ENCODE measurements at places on chromosomes 3 and 15.

DNA sequence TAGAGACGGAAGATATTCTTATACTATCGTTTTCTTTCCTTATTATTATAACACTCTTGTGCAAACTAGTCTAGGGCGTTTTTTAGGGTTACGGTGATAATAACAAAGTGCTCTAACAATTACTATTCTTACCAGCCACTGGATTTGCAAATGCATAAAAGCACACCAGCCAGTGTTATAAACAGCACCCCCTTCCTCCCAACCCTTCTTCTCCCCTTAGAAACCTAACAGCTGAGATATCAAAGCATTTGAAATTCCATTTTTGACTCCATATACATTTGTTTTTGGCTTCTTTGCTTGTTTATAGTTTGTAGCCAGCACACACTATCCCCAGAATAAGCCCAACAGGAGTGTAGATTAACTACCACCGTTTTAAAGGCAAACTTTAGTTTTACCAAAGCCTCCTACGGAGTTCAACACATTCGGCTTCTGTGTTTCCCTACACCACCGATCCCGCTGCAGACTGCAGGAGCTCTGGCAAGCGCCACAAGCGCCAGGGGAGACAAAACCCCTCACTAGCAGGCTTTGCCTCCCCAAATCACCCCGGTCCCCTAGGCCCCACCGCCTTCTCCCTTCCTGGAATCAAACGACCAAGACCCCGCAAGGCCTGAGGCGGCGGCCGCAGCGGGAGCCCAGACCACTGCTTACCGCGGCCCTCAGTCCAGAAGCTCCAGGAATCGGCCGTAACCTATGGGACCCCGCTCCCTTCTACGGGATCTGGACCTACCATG, 461 bp downstream of the COPB2 start:
- DNase-seq: peak; percentile 5

DNA sequence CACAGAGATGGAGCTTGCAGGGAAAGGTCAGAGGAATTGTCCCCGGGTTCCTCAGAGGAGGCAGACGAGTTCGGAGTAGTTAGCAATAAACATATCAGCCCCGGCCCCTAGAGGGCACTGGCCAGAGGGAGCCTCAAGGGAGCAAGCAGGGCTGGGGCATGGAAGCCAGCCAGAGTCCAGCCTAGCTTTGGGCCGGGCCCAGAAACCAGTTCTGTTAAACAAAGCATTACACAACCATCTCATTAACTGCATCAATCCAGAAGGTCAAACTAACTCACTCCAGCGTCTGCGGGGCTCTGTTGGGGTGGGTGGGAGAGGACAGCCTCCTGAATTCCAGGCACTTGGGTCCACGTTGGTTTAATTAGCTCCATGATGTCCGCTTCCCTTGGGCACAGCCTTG, 41.0 kb upstream of the IREB2 start:
- no peak for DNase-seq

DNA sequence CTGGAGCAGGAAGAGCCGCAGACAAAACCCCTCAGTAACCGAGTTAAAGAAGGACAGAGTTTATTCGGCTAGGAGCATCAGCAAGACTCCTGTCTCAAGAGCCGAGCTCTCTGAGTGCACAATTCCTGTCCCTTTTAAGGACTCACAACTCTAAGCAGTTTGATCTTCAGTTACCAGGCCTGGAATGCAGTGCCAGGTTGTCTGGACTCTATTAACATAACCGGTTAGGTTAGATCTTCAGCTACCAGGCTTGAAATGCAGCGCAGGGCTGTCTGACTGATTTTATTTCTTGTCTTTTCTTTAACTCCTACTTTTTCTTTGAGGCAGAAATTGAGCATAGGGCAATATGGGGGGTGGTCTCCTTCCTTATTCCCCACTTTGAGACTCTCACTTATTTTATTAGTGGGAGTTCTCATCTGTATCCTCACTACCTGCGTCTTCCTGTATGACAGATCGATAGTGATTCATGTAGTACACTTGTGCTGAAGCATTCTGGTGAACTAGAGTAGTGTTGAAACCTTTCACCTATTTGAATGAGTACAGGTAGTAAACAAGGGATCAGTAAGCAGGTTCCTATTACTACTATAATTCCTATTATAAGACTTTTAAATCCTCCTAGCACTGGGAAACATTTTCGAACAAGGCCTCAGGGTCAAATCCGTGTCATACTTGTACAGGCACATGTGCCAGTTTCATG, 325.0 kb downstream of the CGGBP1 start:
- DNase-seq: no peak

DNA sequence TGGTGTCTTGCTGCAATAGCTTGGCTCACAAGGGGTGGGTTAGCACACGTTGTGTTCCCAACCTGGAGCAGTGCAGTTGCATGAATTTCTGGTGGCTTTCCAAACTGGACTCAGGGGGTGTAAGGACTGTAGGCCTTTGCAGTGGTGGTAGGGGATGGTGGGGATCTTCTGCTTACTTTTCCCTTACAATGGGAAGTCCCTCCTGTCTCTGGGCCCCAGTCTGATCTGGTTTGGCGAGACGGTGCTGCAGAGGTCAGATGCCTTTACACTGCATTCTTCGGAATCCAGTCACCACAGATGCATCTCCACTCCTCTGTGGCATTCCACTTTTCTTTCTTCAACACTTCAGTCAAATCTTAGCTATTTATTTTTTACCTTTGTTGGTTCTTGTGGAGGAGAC, 132.1 kb downstream of the DOCK3 start:
- no peak for DNase-seq

DNA sequence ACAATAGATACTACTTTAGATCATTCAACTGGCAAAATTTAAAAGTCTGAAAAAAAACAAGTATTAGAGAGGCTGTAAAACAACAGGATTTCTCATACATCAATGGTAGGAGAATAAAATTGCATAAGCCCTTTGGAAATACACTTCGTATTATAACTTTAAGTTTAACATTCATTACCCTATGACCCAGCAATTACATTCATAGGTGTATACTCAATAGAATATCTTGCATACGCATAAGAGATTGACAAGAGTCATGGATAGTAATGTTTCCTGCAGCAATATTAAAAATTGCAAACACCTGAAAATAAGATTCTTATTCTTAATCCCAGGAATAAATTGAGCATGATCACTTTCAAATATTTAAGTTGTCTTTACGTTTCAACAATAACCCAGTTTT, 63.6 kb downstream of the PEAK1 start:
- no peak for DNase-seq

DNA sequence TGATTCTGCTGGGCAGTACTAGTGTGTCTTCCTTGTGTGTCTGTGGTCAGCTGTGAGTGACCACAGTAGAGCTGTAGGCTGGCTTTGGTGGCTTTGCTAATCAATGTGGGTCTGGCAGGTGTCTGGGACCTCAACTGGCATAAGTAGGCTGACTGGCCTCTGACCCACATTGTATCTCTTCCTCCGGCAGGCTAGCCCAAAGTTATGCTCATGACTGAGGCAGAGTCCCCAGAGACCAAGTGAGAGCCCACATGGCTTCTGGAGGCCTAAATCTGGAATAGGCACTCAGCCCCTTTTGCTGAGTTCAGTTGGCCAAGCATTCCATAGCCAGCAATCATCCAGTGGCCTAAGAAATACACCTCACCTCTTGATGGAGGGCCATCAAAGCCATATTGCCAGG, 289.1 kb upstream of the SUCLG2 start:
- no peak for DNase-seq

- DNase-seq: no peak
These were observed 377.5 kb downstream of the LRTM1 start for GRCh38 chr3:54550221-54550977.

DNA sequence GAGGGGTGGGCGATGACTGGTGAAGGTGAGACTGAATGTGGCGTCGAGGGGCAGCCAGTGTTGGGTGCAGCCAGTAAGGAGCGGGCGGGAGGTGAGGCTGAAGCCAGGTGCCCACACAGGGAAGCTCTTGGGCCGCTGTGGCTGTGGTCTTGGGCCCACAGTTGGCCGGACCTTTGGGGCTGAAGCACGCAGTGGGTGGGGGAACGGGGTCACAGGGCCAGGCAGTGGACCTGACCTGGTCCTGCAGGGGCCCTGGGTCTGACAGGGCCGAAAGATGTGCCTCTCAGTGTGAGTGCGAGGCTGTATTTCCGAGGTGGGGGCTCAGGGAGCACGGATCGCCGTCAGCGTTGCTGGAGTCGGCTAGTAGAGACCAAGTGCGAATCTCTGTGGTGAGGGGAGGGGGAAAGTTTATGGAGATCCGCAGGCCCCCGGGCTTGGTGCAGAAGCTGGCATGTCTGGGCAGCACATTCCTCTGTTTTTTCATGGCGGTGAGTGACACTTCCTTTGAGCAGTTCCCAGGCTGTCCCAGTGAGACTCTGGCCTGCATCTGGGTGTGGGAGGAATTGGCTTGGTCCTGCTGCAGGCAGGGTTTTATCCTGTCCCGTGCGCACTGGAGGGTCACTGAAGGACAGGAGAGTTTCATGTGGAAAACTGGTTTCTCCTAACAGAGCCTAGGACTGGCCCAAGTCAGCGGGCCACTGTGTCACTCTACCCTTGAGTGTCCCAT, 100.8 kb downstream of the TMEM266 start:
- DNase-seq: no peak

DNA sequence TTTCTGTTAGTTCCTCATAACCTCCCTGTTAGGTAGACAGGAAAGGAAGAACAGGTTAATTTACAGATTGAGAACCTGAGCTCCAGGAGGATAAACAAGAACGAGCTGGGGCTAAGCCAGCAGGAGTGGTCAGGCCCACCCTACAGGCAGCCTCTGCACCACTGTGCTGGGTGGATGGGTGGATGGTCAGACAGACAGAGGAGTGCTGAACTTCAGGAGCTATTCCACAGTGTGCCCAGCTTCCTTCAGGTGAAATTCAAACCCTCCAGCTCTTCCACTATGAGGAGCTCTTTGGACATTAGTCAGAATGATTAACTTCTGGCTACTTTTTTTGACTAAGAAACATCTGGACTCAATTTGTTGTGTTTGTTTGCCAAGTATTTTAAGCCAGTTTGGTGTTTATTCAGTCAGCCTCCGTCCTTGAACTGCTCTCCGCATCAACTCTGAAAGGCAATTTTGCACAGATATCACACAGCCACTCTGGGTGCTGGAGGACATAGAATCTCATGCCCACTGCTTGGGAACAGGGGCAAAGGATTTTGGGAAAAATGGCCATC, 361.9 kb downstream of the CLSTN2 start:
- DNase-seq: peak; percentile 29

GRCh38 chr3:46848271-46849044, 14.8 kb downstream of the MYL3 start:
- DNase-seq: no peak

GRCh38 chr15:100928632-100929280, 9.6 kb downstream of the LRRK1 start:
- DNase-seq: no peak

DNA sequence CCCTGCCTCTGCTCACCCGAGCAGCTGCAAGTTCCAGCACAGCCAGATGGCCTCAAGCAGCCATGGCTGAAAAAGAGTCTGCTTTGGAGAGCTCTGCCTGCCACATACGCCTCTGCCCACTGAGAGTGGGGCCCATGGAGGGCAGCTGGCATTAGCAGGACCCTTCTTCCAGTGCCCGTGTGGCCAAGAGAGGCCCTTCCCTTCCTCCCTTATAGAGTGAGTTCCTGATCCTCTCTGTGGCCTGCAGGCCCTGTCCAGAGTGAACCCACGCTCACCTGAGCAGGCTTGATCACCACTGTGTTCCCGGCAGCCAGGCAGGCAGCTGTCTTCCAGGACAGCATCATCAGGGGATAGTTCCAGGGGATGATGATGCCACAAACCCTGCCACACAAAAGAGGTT, 41.4 kb upstream of the SLC41A3 start:
- no peak for DNase-seq

GRCh38 chr3:175728566-175728965, 869.4 kb downstream of the NAALADL2 start:
- no peak for DNase-seq

- no peak for DNase-seq
These were observed 128.6 kb upstream of the ADPGK start for GRCh38 chr15:72912121-72912520.

DNA sequence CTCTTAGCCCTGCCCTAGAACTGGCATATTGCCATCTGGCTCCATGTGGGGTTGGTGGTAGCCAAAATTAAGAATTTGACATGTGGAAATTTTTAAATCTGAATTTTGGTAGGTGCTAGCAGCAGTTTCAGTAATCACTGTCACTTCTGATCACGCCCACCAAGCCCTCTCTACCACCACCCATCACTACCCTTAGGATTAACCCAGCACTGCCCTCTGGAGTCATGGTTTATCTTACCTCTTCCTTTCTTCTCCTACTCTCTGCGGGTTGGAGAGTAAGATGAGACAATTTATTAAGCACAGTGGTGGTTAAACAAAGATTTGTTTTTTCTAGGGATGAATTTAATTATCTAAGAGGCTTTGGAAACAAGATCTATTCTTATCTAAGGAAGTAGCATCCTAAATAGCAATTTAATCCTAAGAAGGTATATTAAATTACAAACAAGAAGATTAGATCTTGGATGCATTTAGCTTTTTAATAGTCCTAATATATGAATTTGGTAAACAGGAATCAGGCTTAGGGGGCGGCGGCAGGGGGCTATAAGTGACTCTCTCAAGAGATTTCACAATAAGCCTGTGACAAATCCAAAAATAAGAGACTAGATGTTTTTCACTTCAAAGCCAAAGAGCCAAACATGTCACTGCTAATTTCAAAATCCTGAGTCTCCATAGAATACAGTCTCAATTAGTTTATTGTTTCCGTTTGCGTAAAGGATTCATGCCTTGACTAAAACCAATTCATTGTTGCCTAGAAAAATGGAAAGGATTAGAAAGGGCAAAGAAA, 498.4 kb upstream of the UBE2E2 start:
- DNase-seq: no peak

DNA sequence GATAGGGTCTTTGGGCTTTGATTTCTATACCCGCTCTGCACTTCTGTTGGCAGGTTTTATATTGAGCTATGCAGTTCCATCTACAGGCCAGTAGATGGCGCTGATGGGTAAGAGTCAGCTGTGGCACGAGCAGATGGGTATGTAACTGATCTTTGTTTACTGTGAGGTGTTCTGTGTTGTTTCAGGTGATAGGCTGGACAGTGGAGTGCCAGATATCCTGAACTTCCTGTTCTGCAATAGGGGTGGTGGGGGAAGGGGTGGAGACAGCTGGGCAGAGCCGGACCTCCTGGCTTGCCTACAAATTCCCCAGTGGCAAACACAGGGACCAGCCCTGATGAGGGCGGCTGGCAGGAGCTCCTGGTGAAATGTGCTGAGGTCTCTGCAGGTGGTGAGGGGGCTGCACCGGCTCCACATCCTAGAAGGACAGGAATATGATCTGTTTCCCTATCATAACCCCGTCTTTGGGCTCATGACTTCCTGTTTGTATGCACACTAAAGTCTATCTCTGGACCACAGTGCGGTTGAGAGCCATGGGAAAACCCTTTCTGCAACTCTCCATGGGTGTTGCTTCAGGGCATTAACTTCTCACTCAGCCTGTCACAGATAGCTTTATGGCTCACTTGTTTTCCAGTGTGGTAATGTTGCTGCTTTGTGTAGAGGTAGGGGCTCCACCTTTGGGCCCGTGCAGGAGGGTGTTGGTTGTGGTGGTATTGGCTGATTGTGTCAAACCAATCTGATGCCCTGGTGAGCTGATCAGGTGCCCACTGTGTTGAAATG, 13.4 kb upstream of the FAM98B start:
- peak; percentile 22 for DNase-seq

Measured in brain pericyte (primary cell).